ENCODE measurements at places on chromosomes 2 and 18. TPM values are rescaled to one million over a fixed set of nuclear protein-coding genes. Genes with fewer than 3 reads are reported as not detected.

DNA sequence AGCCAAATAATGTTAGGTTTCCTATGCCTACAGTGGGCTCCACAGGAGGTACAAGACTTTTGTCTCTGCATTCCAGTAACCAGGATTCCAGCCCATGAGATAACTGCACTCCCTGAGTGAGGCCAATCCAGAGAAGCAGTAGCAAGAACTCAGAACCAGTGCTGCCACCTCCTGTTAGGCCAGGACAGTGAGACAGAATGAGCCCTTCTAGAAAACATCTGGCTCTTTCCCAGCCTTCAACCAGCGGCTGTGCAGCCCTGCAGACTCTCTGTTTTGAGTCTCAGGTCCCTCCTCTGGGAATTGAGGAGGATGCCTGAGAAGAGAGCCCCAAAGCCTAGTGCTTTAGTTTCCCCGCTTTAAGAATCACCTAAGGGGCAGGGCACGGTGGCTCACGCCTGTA lies 44.2 kb downstream of the ARID5A start:
- DNase-seq: no peak

Gene PDE11A
- 2.2 TPM for total RNA-seq

Gene LHCGR
- total RNA-seq: 0.20 TPM

GRCh38 chr2:19667085-19667484 lies 234.7 kb downstream of the TTC32 start:
- no peak for DNase-seq

GRCh38 chr2:216606551-216607276 lies 26.5 kb upstream of the IGFBP2 start:
- no peak for DNase-seq

Gene ZNF396
- total RNA-seq: 2.8 TPM

- DNase-seq: no peak
These were observed 8.9 kb downstream of the STAM2 start for GRCh38 chr2:152166633-152167032.

DNA sequence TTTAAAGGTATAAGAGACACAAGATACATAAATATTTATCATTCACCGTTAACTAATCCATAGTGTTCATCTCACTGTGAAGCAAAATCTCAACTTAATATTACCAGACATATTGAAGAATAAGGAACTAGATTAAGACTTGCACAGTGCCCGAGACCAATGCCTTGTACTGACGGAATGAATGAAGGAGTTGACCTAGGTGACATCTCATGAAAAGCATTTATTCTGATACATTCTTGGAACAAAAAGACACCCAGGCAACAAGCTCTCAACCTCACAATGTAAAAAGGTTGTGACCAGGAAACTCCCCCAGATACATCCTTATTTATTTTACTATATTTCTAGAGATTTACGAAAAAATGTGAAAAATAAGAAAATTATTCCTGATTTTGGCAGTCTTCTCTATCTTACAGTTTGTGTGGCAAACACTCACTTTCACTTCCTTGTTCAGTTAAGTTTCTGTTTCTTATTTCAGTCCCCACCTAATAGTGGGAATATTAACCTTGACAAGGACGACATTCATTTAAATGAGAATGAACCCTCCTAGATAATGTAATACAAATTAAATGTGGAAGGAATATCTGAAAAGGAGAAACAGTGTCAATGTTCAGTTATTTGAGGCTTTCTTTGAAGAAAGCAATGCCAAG lies 28.4 kb downstream of the M1AP start:
- no peak for DNase-seq

- DNase-seq: no peak
These were observed 74.0 kb downstream of the CMPK2 start for GRCh38 chr2:6791682-6792081.

GRCh38 chr18:64118406-64118805 lies 30.5 kb downstream of the LINC00305 start:
- no peak for DNase-seq

DNA sequence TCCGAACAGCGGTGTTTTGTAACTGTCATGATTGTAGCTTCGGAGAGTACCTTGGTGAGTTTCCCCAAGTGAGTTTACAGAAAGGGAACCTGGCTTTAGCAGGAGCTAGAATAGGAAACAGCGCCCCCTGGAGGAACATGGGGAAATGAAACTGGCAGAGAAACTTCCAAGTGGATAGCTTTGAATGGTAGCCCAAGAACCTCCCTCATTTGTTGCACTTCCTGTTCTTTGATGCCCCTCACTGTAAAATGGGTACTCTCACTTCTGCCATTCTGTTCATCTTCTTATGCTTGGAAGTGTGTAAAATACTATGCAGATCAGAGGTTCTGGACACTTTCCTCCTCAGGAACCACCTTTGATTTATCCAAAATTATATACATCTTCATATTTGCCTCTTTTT lies 36.2 kb downstream of the CHST10 start:
- DNase-seq: peak; percentile 82

Gene TSPYL6
- 0.64 TPM for total RNA-seq

DNA sequence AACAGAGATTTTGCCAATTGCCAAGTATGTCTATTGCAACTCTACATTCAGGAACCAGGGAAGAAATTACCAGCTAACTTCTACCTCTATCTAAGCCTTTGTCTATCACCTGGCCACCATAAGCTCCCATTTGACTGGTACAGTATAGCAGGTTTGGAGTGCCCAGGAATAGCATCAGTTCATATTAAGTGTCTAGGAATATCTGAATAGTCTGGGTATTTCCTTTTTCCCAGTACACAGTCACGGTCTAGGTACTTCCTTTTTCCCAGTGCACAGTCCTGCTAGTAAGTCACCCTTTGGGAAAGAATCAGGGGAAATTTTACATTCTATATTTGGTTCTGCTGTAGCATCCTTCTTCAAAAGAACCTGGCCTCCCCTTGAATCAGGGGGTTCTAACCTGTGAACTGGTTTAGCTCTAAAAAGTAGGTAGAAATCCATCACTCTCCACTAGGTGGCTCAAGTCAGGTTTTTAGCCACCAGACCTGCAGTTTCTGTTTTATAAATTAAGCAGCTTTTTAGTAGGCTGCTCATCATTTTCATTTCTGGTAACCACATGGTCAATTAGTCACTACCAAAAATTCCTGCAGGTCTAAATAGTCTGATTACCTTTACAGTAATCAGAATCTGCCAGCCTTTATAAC lies 49.3 kb upstream of the DNAJC10 start:
- no peak for DNase-seq

DNA sequence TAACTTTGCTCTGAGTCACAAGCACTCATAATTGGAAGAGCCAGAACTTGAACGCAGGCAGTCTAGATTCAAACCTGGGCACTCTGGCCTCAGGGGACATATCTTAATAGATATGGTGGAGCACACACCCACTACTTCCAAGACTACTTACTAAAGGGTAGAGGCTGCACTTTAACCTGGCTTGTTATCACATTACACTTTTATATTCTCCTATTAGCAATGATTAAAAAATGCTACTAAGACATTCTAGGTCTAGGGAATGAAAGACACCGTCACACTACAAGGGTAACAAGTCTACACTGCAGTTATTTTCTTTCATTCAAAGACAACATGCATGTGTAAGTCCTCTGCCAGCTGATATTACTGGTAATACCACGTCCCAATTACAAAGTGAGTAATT lies 258.8 kb downstream of the ZNF521 start:
- DNase-seq: no peak

Gene RAD51AP2
- 1.4 TPM for total RNA-seq

GRCh38 chr2:226771067-226771466 lies 28.6 kb downstream of the IRS1 start:
- no peak for DNase-seq

Gene IL1R1
- 5.7 TPM for total RNA-seq

DNA sequence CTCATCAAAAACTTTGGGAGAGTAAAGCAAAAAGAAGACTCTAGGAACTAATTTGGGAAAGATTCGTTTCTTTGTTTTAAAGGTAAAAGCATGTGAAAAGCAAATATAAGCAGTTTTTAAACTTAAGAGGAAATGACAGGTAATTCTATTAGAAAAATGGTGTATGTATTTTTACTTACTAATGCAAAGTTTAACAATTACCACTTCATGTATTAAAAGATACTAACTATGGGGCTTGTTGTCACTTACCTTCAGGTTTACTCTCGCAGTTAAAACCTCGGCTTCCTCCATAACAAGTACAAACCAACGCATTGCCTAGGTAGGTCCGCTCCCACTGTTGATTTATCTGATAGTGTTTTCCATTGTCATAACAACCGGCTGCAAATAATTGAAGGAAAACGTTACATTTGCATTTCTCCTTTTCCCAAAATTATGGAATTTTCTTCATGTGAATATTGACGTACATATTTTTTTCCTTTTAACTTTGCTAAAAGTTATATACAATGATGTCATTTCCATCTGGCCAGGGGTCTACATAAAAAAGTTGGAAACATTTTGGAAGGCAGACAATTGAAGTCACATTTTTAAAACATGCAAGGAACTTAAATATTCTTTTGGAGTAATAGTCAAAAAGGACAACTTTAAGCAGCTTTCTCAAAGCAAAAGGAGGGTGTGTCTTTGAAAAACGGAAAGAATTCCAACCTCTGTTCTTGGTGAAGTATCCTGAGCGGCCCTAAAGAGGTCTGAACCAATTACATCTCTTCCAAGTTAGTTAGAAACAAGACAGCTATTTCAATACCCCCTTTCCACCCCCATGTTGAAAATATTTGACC lies 1.2 kb downstream of the FN1 start:
- no peak for DNase-seq

- DNase-seq: no peak
These were observed 44.2 kb downstream of the CYP27C1 start for GRCh38 chr2:127175751-127176354.

Gene SLC14A1
- total RNA-seq: 108 TPM
